LoVo (cell line): ENCODE measurements at places on chromosomes 3 and 15.

GRCh38 chr3:111924283-111924682, 54.5 kb upstream of the ABHD10 start:
- DNase-seq: no peak

DNA sequence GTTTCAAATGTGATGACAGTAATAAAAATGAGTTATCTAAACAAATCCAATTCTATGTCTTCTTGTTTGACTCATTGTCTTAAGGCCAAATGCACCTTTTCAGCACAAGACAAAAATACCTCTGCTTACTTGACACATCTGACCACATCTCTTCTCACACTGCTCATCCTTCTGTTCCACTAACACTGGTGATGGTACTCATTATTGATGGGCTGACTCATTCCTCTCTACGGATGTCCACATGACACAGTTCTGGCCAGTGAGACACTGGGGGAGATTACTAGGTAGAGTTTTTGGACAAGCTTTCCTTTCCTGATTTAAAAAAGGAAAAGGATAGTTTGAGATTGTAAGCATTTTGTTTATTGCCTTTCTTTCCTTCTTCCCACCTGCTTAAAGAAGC, 410.6 kb upstream of the THRB start:
- no peak for DNase-seq

- no peak for DNase-seq
These were observed 157.4 kb upstream of the GMNC start for GRCh38 chr3:191019855-191020254.

DNA sequence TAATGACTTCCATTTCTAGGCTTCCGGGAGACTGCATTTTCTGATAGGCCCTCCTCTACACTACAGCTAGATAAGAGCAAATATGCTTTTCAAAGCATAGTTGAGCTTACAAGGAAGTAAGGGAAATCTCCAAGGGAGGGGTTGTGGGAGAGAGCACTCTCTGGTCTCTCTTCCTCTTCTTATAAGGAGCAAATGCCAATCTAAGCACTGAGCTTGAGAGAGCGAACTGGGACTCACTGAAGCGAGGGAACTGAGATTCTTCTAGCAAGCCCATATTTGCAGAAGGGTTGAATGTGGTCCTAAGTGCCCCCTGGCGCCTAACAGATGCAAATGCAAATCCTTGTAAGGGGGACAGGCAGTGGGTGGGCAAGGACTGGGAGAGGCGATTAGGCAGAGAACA, 164.8 kb downstream of the ERC2 start:
- no peak for DNase-seq

- DNase-seq: no peak
These were observed 72.3 kb downstream of the LMLN start for GRCh38 chr3:198032039-198032936.

DNA sequence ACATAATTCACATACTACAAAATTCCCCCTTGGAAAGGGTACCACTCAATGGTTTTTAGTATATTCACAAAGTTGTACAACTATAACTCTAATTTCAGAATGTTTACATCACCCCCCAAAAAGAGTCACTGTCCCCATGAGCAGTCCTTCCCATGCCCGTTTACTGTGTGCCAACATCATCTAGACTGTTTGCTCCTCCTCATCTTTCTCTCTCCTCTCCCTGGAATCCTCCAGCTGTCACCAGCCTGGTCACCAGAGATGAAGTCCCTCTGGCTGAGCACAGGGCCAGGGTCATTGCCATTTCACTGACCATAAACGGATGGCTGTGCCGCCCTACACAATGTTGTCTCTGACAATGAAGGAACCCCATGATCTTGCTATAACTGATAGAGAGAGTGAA, 45.2 kb downstream of the C2CD4B start:
- no peak for DNase-seq

- DNase-seq: no peak
These were observed 10.8 kb downstream of the UMPS start for GRCh38 chr3:124741027-124741426.

GRCh38 chr3:185753354-185753753, 71.5 kb downstream of the IGF2BP2 start:
- DNase-seq: no peak

- DNase-seq: no peak
These were observed 31.6 kb downstream of the MCF2L2 start for GRCh38 chr3:183396662-183397391.

DNA sequence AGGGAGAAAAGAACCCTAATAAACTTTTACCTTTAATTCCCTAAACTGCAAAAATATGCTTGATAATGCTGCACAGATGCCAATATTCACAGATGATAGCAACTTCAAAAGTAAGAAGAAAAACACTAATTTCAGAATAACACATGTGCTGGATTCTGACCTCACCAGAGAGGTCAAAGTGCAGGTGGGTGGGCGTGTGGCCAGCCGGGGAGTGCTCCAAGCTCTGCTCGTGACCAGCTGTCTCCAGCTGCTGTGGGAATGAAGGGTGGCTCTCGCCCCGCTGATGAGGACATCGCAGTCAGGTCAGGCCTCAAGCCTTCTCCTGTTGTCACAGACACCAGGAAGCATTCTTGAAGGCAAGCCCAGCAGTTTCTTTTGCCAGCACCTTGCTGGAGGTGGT, 57.1 kb downstream of the ADAMTS17 start:
- no peak for DNase-seq

- DNase-seq: no peak
These were observed 1085.2 kb downstream of the NSUN3 start for GRCh38 chr3:95148107-95148506.
